ENCODE measurements at places on chromosomes 16 and 17.
A peak's percentile ranks its signal among the peaks of the same experiment; 100 is the strongest.

DNA sequence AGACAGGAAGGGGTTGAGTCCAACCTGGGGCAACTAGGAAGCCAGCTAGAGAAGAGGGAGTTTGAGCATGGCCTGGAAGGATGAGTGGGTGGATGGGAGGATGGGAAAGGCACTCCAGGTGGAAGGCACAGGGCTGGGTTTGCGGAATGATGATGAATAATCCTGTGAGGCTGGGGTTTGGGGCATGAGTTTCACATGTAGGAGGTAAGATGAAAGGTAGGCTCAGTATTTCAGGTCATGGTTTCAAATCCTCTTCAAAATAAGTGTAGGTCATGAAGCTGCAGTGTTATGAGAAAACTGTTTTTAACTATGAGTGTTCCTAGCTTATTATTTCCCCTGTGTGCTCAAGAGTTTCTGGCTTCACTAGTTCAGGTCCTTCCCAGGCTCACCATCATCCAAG is 130.3 kb downstream of the SKAP1 start:
- DNase-seq: no peak

GRCh38 chr17:49217651-49218413 is 7.3 kb downstream of the ABI3 start:
- no peak for DNase-seq

- DNase-seq: no peak
These were observed 40.6 kb downstream of the STH start for GRCh38 chr17:46039592-46040186.

GRCh38 chr16:35386619-35387018 is 1927.2 kb downstream of the TP53TG3F start:
- DNase-seq: no peak

DNA sequence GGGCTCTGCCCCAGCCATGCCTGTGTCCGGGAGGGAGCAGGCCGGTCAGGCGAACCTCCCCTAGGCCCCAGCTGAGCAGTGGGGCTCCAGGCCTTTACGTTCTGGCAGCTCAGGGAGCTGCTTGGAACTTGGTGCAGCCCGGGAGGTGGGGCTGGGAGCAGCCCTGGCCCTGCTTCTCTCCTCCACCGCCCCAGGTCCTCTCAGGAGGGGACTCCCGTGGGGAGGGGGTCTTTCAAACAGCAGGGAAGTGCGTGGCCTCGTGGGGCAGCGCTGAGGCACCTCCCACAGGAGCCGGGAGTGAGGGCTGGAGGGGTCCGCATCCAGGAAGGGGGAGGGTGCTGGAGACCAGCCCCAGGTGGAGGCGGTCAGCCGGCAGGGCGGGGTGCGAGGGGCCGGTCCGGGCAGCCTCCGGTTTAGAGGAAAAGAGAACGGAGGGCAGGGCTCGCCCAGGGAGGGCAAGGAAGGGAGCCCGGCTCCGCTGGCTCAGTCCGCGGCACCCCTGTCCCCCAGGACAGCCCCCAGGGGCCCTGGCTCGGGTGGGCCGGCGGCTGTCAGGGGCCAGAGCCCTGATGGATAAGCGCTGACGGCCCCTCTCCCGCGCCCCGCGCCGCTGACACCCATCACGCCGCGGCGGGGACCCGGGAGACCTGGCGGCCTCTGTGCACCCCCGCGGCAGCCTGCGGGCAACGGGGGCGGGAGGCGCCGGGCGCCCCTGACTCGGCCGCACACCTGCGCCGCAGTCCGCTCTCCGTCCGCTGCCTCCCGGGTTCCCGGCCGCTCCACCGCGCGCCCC is 587 bp upstream of the PRR35 start:
- DNase-seq: no peak

GRCh38 chr16:2831203-2831602 is 1.1 kb downstream of the ZG16B start:
- DNase-seq: no peak

- no peak for DNase-seq
These were observed 149.6 kb upstream of the GNAO1 start for GRCh38 chr16:56041556-56042140.

GRCh38 chr16:69131167-69131838 is 1.1 kb downstream of the CHTF8 start:
- peak; percentile 57 for DNase-seq

- DNase-seq: no peak
These were observed 6.8 kb upstream of the SDR42E1 start for GRCh38 chr16:82017911-82018568.

DNA sequence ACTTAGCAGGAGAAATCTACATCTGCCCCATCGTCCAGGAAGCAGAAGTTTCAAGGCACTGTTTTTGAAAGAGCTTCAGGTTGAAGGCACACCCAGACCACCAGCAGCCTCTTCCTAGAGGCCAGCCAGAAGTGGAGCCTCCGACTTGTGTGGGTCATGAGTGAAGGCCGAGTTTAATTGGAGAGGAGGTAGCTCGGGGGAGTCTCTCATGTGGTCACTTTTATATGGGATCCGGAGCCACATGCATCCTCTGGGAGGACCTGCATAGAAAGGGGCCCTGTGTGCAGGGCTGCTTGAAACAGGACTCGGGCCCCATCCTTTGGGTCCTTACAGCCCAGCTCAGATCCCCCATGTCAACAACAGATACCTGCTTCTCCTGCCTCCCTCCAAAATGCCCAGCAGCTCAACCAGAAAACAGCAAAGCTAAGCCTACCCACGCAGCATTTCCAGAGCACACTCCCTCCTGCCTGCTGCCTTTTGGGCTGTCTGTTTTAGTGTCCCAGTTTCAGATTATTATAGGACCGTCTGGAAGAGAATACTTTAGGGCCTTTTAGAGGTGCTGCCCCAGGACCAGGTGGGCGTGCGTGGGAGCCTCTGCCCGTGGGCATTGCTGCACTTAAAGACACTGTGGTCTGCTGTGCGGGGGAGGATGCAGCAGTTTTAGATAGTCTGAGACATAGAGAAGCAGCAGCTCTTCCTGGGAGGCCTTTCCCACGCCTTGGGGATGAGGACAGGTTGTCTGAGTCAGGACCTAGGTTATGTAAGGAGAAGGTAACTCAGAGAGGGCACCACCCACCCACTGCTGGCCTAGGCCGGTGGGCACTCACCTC is 29.5 kb downstream of the MPRIP start:
- no peak for DNase-seq

GRCh38 chr17:7867881-7868329 is 10.1 kb downstream of the CYB5D1 start:
- no peak for DNase-seq

DNA sequence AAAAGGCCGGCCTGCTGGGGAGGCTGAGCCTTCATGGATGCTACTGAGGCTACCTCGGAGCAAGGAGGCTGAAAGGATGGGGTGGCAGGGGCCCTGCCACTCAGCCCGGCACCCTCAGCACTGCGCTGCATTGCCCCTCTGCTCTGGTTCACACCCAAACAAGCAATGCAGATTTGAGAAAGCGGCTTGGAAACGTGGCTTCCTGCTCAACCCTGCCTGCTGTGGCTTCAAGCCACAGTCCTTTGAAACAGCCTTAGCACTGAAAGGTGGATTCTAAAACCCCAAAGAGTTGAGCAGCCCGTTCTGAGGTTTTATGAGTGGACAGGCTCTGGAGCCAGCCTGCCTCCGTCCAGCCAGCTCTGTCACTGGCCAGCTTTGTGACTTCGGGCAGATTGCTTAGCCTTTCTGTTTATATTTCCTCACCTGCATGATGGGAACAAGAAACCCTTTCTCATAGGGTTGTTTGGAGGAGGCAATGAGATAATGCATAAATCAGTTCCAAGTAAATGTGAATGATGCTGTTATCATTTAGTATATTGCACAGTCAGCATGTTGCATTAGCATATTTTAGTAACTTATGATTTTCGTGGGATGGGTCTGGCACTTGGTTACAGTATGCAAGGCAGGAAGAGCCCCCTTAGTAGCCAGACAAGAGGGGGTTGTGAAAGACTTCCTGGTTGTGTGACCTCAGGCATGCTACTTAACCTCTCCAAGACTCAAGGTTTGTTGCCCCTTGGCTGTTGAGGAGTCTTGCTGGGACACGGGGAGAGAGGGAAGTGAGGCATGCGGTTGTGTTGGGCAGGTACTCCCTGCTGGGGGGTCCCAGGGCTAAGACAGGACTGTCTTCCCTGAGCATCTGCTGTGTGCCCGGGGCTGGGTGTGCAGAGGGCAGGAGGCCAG is 23.6 kb downstream of the CRISPLD2 start:
- no peak for DNase-seq

GRCh38 chr16:17266608-17267313 is 204.0 kb downstream of the XYLT1 start:
- DNase-seq: no peak

DNA sequence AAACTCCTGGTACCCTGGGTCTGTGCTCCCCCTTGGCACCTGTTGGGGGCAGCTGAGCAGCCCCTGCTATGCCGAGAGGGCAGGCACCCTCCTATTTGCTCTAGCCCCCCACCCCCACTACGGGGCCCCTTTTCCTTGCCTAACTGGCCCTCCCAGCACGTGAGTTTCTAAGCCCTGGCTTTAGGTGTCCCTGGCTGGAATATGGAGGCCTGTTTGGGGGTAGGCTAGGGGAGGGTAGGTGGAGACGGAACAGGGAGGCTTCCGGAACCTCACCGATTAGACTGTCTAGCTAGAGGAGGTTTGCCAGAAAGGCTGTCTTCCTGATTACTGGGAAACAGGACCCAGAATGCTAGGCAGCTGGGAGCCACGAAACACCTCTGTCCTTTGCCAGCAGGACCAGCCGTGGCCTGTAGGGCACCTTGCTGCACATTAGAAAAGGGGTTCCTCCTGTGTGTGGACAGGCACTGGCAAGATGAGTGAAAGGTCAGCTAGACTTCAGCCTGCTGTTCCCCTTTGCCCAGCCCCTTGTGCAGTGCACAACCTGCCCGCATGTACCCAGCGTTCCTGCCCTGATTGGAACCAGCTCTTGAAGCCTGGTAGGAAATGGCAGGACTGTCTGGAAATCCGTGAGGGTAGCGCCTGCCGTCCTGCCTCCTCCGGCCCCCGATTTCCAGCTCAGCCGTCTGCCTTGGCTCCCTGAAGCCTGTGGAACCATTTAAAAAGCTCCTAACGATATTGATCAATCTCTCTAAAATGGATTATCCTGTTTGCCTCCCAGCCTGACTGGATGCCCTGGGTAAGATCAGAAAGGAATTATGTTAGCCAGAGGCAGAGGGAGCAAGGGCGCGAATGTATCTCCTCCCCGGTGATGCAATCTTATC is 83.4 kb upstream of the GSE1 start:
- DNase-seq: no peak

DNA sequence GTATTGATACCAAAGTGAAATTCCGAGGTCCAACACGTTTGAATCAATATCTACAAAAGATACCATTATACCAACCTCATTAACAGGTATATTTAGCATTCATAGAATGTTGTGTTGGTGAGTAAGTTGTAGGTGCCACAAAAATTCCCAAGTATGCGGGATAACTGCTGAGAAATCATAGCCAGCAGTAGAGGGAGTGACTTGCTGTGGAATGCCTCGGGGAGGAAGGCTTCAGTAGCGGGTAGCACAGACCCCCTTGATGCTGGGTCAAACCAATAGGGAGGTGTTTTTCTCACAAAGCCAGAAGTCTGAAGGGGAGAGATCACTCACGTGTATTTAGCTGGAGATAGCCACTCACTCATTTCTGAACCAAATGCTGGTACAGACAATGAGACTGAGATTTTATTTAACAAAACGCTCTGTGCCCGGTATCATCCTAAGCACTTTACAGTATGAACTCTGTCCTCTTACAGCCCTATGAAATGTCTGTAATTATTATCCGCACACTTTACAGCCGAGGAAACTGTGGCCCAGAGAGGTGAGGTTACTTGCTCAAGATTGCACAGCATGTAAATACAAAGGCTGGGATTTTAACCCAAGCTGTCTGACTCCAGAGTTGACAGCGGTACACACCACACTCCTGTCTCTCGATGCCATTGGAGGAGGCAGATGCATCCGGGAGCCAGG is 23.1 kb downstream of the HSBP1 start:
- DNase-seq: no peak

GRCh38 chr17:79728908-79729471 is 1.8 kb upstream of the ENPP7 start:
- DNase-seq: no peak

- DNase-seq: no peak
These were observed 28.9 kb downstream of the FAM20A start for GRCh38 chr17:68572138-68572842.

- no peak for DNase-seq
These were observed 13.5 kb downstream of the KCTD2 start for GRCh38 chr17:75060434-75061054.

GRCh38 chr17:17847726-17848125 is 10.9 kb upstream of the SREBF1 start:
- no peak for DNase-seq

GRCh38 chr17:57356719-57357391 is 100.5 kb downstream of the MSI2 start:
- no peak for DNase-seq

GRCh38 chr17:73888862-73889261 is 244.6 kb upstream of the SDK2 start:
- no peak for DNase-seq

DNA sequence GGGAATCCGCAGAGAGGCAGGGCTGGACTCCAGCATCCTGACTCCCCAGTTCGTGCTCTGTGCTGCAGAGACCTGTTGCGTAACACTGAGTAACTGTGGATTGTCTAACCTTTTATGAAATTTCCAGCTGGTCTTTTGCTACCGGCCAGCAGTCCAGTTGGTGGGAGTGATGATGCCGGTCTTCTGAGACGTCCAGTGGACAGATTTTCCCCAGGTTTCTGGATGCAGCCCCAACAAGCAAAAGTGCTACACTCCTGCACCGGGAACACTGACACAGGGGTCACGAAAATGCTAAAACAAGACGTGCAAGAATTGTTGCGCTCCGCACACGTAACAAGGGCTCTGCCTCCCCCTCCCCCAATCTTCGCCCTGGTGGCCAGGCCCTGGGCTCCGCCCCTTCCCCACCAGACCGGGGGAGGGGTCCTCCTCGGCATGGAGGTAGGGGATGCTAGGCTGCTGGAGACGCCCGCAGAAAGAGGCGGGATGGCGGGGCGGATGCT is 701 bp upstream of the MRC2 start:
- DNase-seq: peak; percentile 82

DNA sequence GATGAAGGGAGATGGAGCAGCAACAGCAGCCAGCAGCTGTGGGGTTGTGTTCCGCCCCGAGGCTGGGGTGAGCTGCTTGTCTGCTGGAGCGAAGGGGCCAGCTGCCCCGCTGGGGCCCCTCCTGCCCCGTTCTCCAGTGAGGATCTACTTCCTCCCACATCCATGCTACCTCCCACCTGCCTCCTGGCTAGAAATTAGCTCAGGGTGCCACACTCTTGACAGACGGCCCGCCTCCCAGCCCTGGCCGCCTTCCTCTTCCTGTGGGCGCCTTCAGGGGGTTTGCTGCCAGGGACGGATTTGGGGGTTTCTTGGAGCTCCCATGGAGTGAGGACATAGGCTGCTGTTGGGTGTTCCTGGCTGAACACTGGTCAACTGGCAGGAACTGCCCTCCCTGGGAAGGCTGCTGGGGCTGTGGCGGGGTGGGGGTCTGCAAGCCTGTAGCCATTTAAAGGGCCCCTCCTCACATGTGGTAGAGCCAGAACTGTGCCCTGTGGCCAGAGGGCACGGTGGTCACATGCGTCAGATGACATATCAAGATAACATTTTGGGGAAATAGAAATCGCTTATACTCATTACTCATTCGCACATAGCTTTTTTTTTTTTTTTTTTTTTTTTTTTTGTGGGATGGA is 13.1 kb downstream of the TBC1D24 start:
- no peak for DNase-seq
